ENCODE measurements at places on chromosomes 5 and 9. TPM values are rescaled to one million over a fixed set of nuclear protein-coding genes. Genes with fewer than 3 reads are reported as not detected.

- no peak for DNase-seq
These were observed 35.4 kb upstream of the C5orf47 start for GRCh38 chr5:173953528-173954090.

SLC6A18 gene
- not detected for total RNA-seq

SLC28A3 gene
- total RNA-seq = 0.39 TPM

DNA sequence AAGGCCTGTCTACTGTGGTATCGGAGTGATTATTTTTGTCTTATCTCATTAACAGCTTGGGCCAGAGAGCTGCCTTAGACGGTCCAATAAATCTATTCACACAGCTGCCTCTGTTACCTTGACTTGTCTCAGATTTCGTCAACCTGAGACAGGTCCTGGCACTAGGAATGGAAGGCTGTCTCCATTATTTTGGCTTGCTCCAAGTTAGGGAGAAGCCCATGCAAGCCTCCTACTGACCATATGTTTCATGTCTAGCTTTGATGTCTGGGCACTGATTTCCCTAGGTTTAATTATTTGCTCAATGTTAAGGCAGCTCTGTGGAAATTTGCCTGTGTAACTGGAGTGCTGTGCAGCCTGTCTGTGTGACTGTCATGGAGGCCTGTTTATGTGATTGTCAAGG, 12.4 kb upstream of the RALGPS1 start:
- DNase-seq = no peak

CDH18 gene
- total RNA-seq = not detected

DNA sequence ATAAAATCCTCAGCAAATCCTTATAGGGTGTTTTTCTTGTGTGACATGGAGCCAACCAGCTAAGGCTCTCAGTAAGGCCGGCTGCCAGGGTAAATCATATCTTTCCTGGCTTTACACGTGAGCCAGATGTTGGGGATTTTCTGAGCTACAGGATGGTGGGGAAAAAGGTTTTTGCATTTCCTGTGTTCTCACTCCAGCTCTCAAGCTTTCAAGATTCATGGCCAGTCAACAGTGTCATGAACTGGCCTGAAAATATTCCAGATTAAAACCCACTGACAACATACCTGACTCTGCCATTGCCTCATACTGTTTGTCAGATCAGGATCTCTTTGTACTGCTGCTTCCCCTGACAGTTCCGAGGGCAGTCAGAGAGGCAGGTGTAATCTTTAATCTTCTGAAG, 306.9 kb downstream of the GLIS3 start:
- DNase-seq = no peak

DNA sequence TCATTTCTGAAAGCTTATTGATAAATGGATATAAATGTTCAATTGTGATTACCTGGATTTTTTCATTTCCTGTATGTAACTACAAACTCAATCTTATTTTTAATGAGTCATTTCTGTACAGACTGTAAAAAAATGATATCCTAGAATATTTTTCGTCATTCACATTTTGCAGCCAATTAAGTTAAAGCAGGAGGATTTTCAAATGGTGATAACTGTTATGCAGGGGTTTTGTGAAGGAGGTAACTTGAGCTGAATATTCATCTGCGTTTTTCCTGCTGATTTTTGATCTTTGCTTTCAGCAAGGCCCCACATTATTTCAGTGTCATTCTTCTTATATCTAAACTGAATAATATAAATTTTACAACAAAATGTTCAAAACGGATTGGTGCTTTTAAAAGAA, 74.1 kb downstream of the SLF1 start:
- no peak for DNase-seq

NR5A1 gene
- total RNA-seq = not detected

DNA sequence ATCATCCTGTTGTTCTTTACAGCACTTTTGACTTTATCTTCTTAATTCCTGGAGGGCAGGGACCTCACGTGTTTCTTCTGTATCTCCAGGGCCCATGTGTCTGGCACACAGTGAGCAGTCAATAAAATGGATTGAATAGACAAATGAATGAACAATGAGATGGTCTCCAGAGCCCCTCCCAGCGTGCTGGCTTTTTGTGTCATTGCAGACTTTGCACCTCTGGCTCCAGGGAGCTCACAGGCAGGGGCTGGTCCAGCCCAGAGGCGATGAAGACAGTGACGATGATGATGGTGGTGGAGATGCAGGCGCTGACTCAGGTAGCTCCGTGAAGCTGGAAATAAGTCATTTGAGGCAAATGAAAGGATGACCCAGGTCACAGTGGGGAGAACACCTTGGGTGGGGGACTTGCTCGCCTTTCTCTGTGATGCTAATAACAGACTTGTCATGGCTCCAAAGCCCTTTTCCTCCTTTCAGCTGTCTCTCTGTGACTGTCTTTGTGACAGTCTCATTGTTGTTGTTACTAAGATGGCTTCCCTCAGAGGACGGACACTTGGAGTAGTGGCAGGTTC, 30.4 kb upstream of the FABP6 start:
- no peak for DNase-seq

- no peak for DNase-seq
These were observed 11.0 kb upstream of the ZBTB43 start for GRCh38 chr9:126793686-126794417.

UGT3A2 gene
- total RNA-seq = not detected

DNA sequence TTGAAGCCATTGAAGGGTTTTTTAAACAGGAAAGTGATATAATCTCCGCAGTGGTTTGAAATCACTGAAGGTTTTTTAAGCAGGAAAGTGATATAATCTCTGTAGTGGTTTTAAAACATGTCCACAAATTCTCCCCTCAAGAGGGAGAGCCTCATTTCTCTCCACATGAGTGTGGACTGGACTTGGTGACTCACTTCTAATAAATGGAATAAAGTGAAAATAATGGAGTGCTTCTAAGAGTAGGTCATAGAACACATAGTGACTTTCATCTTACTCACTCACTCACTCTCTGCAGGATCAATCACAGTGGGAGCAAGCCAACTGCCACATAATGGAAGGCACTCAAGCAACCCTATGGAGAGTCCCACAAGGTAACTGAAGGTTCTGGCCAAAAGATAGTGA, 12.0 kb downstream of the CTNNAL1 start:
- DNase-seq = no peak

DNA sequence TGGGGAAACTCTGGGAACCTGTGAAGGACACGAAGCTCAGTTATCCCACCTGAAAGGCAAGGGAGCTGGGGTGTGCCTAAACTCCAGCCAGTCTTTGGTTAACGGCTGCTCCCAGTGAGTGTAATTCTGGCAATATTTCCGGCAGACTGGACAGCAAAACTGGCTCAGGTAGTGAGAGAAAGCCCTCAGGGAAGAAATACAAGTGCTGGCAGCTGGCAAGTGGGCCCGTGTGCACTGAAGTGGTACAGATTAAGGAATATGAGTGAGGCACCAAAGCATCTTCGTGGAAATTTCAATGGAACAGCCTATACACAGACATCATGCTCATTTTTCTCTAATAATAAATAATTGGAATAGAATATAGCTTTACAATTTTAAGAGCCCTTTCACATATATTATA, 56.2 kb downstream of the ABHD17B start:
- no peak for DNase-seq

DNA sequence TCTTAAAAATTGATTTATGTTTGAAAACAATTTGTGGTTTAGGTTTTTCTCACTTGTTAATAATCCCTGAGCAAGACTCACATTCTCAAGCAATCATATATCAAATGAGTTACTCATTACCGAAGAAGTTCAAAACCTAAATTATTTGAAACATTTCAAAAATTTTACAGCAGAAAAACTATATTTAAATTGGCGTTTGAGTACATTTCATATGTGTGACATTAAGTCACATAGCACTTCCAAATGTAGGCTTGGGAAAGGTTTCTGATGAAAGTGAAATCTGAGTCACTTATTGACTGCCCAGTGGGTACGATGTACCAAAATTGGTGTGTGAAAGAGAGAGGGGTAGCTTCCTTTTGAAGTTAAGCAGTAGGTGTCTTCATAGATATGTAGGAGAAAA, 411.4 kb upstream of the SGCD start:
- DNase-seq = no peak

DNA sequence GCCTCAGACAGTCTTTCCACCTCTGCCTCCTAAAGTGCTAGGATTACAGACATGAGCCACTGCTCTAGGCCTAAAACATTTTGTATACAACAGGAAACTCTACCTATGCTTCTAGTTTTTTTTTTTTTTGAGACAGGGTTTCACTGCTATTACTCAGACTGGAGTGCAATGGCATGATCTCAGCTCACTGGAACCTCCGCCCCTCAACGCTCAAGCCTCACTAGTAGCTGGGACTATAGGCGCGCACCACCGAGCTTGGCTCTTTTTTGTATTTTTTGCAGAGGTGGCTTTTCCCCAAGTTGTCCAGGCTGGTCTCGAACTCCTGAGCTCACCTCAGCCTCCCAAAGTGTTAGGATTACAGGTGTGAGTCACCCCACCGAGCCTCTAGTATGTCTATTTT, 5.4 kb downstream of the HSPA9 start:
- DNase-seq = no peak

DNA sequence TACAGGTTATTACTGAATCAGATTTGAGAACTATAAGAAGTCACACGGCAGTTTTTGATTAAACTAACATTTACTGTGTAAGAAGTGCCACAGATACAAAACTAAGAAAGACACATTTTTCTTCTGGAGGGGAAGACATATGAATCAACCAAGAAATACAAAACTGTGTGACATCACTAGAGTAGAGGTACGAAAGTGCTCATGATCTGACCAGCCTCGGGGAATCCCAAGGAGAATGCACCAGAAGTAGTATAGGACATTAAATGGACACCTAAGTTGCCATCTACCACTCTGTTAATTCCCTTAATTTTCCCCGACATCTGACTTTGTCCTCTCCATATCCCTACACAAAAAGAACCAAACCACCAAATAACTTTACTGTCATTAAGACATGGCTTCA, 5.3 kb upstream of the IFNK start:
- no peak for DNase-seq

GRCh38 chr5:123752552-123753179, 240.7 kb downstream of the CSNK1G3 start:
- no peak for DNase-seq

DNA sequence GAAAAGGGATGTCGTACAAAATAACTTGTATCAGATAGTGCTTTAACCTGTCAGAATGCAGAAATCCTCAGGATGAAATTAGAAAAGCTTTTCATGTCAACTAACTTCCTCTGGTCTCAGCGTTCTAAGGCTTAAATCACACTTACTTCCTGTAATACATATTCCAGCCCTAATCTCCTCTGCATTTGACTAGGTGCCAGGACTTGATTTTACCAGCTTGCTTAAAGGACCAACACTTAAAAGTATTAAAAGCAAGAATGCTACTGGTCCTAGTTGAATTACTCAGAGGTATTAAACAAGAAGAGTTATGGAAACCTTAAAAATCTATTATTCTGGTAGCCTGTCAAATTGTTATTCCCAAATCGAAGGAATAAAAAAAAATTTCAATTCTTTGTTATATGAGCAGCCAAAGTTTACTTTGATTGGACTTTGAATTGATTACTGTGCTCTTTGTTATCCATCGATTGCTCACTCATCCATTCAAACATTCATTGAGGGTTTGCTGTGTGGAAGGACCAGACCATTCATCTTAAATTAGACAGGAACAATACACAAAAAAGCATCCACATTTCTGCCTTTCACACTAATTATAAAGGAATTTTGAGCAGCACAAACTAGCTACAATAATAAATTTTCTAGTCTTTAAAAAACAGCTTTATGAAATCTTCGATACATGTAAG, 108.7 kb downstream of the MUSK start:
- DNase-seq = no peak

GRCh38 chr5:38541174-38541725, 15.2 kb downstream of the LIFR start:
- no peak for DNase-seq

GRCh38 chr5:108654051-108654450, 93.6 kb upstream of the FER start:
- DNase-seq = no peak

IL7R gene
- total RNA-seq = 6.8 TPM

DNA sequence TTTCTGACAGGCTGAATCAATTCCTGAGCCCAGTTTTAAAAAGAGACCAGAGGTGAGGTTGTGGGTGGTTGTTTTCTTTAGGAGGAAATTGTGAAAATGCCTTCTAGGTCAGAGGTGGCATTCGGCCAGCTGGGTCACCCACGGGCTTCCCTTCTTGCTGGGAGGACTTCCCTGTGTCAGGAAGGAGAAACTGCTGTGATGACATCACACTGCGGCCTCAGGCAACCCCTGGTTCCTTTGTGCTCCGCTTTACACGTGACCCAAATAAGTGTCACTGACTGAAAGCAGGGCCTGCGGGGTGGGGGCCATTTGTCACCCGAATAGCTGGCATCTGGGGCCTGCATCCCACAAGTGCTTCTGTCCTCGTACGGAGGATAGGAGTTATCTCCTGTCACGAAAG, 39.7 kb downstream of the FABP6 start:
- DNase-seq = peak; percentile 92

UBE2QL1 gene
- 3.3 TPM for total RNA-seq

SLC6A3 gene
- 0.30 TPM for total RNA-seq

GRCh38 chr9:69472101-69472620, 147.1 kb downstream of the ENTREP1 start:
- DNase-seq = no peak

- no peak for DNase-seq
These were observed 563.8 kb downstream of the TLR4 start for GRCh38 chr9:118268046-118268445.

GRCh38 chr9:99169086-99169485, 52.7 kb downstream of the ALG2 start:
- no peak for DNase-seq

DNA sequence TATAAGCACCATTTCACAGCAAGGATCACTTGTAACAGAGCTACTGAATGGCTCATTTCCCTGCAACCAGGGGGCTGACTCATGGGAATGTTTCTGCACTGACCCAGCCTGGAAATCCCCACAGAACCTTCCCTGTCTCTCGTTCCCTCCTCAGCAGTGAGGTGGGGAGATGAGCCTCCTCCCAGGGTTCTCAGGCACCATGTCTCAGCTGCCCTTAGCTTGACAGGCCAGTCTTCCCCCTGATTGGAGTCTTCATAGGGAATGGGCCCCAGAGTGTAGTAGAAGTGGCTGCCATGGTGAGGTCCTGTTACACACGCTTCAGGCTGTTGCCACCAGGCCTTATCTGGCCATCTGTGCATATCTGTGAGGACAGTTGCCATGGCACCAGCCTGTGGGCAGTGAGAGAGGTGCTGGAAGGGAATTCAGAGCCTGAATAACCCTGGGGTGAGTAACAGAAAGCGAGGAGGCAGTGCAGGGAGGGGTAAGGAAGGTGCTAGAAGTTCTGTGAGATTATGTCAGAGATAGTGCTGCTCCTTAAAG, 324.4 kb downstream of the ENC1 start:
- peak; percentile 89 for DNase-seq

SLC24A2 gene
- not detected for total RNA-seq

- no peak for DNase-seq
These were observed 157.8 kb downstream of the SLCO4C1 start for GRCh38 chr5:102138243-102138653.

ZFP2 gene
- 3.4 TPM for total RNA-seq

TMEM8B gene
- total RNA-seq = 20.8 TPM

NFIB gene
- 160 TPM for total RNA-seq

DNA sequence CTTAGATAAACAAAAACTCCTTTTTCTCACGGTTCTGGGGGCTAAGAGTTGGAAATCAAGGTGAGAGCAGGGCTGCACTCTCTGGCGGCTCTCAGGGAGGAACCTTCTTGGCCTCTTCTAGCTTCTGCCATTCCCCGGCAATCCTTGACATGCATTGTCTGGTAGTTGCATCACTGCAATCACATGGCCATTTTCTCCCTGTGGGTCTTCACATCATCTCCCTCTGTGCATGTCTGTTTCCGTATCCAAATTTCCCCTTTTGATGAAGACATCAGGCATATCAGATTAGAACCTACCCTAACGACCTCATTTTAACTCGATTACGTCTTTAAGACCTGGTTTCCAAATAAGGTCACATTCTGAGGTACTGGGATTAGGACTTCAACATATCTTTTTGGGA, 129.2 kb upstream of the MAN2A1 start:
- DNase-seq = no peak

Data from aorta (tissue), 5 donors.